Esophagus mucosa (tissue), 1 donor: ENCODE measurements at places on chromosomes 16 and 17.

- peak; percentile 68 for ATAC-seq
Measured at GRCh38 chr17:42329025-42329976, 41.0 kb downstream of the STAT5A start.

- no peak for ATAC-seq
Measured at GRCh38 chr16:50332599-50332998, 36.2 kb downstream of the BRD7 start.

GRCh38 chr16:80887062-80887461, 82.7 kb upstream of the CDYL2 start:
- ATAC-seq: no peak

DNA sequence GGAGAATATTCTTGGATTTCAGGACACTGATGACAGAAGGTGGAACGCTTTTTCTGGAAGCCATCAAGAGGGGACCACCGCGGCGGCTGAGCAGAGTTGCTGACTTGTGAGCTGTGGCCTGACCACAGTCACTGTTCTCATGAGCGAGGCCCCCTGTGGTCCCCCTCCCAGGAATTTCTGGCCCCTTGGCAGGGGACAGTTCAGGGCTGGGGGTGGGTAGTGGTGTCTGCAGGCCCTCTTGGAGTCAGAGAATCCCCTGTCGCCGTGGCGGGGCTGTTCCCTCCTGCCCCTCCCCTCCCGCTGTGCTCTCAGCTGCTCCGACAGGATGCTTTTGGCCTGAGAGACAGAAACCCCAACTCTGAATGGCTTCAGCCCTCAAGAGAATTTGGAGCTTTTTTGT, 292.0 kb downstream of the SEC14L1 start:
- no peak for ATAC-seq

DNA sequence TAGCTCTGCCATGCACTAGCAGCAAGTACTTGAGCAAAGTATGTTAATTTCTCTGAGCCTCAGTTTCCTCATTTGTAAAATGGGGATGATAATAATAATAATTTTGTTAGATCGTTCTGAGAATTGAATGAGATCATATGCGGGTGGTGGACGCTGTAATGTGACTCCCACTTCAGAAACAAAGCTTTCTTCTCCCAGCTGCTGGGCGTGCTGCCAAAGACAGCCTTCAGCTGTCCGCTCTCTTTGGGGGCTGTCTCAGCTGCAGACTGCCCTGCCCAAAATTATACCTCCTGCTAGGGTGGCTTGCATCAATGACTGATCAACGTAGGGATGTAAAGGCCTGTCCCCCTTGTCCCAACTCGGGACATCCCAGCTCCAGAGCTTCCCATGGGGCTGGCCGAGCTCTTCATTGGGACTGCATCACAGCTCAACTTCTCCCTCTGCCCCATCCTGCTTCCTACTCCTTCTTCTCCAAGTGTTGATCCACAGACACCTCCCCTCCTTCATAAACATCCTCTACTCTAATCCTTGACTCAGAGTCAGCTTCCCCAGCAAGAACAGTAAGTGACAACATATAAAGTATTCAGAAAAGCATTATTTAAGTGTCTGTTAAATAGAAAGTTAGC, 30.7 kb upstream of the CDH5 start:
- ATAC-seq: no peak

DNA sequence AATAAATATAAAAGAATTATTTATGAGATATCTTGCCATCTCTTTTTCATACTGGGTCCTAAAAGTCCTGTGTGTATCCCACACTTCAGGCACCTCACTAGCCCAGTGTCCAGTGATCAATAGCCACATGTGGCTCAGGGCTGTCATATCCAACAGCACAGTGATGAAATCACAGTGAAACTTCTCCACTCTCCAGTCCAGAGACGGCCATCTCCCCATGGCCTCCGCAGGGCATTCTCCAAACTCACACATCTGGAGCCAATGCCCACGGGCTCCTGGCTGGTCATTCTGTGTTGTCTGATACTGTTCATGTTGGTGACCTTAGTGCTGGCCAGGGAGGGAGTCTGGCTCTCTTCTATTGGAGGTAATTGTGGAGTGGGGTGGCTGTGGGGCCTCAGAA, 125.2 kb upstream of the SDK2 start:
- ATAC-seq: no peak

DNA sequence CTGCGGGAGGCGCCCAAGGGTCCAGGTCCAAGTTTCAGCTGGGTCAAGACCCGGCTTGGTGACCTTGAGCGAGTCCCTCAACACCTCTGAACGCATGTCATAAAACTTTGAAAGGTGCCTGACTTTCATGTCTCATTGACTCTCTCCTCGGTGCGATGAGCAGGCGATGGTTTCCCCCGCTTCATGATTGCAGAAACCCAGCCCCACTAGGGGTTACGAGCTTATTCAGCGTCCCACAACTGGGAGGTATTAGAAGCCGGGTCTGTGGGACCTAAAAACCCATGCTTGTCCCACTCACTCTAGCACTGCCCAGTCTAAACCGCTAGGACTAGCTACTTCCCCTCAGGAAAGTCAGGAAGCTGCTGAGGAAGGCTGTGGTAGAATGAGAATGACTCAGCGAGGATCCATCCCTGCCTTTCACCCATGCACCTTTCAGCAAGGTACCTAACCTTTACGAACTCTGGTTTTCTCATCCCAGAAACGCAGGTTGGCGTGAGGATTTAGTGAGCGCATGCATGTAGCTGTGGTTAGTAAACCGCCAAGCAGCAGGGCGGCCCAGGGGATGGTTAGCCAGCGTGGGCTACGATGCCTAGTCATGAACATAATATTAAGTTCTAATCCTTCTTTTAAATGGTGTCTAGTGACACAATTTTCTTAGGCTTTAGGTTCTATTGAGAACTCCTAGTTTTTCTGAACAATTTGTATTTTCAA, 26.2 kb upstream of the RFFL start:
- ATAC-seq: peak; percentile 34

GRCh38 chr17:63780507-63780906, 6.5 kb downstream of the DDX42 start:
- peak; percentile 74 for ATAC-seq

DNA sequence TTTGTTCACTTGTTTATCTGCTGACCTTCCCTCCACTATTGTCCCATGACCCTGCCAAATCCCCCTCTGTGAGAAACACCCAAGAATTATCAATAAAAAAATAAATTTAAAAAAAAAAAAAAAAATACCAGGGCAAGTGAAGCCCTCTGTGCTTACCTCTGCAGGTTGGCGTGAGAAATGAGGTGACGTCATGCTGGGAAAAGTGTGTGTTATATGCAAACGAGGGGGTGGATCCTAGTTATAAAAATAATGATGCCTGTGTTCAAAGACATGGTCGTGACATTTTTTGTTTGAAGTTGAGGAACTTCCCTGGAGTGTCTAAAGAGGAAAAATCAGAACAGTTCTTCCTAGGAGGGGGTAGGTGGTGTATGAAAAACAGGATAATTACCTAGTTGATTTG, 20.2 kb downstream of the TMC7 start:
- no peak for ATAC-seq

- peak; percentile 79 for ATAC-seq
Measured at GRCh38 chr16:75065521-75066149, 50.9 kb downstream of the LDHD start.

- ATAC-seq: no peak
Measured at GRCh38 chr17:65389426-65389825, 172.0 kb downstream of the AXIN2 start.

GRCh38 chr17:78722246-78722761, 59.8 kb downstream of the CYTH1 start:
- ATAC-seq: peak; percentile 4
